ENCODE measurements at places on chromosomes 6 and 20. TPM values are rescaled to one million over a fixed set of nuclear protein-coding genes. Genes with fewer than 3 reads are reported as not detected.

AKIRIN2 gene
- 118 TPM for polyA plus RNA-seq

ECHDC1 gene
- 102 TPM for polyA plus RNA-seq

ZC3H12D gene
- polyA plus RNA-seq = 0.96 TPM

SRSF6 gene
- 37.3 TPM for polyA plus RNA-seq

ACSS1 gene
- polyA plus RNA-seq = 27.6 TPM

PRDM13 gene
- not detected for polyA plus RNA-seq

HLA-F gene
- polyA plus RNA-seq = 394 TPM

LTB gene
- 21.6 TPM for polyA plus RNA-seq

DNA sequence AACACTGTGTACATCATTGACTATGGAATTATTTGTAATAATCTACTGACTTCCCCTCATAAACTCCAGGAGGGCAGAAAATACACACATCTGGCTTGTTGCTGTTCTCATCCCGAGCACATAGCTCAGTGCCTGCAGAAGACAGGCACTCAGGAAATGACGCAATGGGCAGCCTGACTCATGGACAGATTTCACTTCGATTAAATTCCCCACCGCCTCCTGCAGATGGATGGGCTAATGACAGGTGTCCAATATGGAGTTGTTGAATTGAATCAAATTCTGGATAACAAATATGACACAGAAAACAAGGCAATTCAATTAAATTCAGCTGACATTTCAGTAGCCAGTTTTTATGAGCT is 9.1 kb downstream of the ANKRD60 start:
- no peak overlapping the region for H3K27ac ChIP-seq
- no peaks in the 10 kb centered on the region for H3K36me3 ChIP-seq
- no peaks in the 10 kb centered on the region for H3K4me1 ChIP-seq
- no peak overlapping the region for H3K4me3 ChIP-seq

- no peaks in the 10 kb centered on the region for H3K36me3 ChIP-seq
- no peak for DNase-seq
- no peak overlapping the region for H3K27ac ChIP-seq
- H3K27me3 ChIP-seq = no peaks in the 10 kb centered on the region
- no peaks in the 10 kb centered on the region for H3K4me1 ChIP-seq
These were observed 148.1 kb downstream of the UBE3D start for GRCh38 chr6:82917346-82918064.

DNA sequence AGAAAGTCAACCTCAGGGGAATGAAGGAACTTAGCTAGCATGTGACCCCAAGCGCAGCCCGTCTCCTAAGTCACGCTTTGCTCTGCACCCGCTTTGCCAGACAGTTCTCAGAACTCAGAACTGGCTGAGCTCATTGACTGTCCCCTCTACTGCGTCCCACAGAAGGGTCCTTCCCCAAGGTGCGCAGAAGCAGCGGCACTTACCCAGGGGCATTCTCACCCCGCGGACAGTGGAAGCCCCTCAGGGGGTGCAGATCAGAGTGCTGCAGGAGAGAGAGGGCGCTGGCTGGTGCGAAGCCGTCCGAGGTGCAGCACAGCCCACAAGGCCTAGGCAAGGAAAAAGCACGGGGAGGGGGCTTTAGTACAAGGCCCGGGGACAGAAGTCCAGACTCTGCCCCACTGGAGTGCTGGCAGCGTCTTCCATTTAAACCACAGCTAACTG is 807 bp downstream of the SNHG17 start:
- H3K27ac ChIP-seq = peak overlapping the region; percentile 85
- peaks cover 20% of the 10 kb centered on the region for H3K4me1 ChIP-seq
- peak; percentile 58 for DNase-seq
- peaks cover 47% of the 10 kb centered on the region for H3K36me3 ChIP-seq

GRCh38 chr6:91879386-91879995 is 1292.6 kb upstream of the MAP3K7 start:
- DNase-seq = no peak
- H3K27ac ChIP-seq = no peak overlapping the region
- no peaks in the 10 kb centered on the region for H3K36me3 ChIP-seq
- H3K4me3 ChIP-seq = no peak overlapping the region
- no peaks in the 10 kb centered on the region for H3K4me1 ChIP-seq
- H3K27me3 ChIP-seq = no peaks in the 10 kb centered on the region

- peaks cover 34% of the 10 kb centered on the region for H3K36me3 ChIP-seq
- H3K4me1 ChIP-seq = peaks cover 77% of the 10 kb centered on the region
- DNase-seq = no peak
- no peaks in the 10 kb centered on the region for H3K27me3 ChIP-seq
These were observed 1.4 kb downstream of the PLAGL2 start for GRCh38 chr20:32205843-32206759.

DNA sequence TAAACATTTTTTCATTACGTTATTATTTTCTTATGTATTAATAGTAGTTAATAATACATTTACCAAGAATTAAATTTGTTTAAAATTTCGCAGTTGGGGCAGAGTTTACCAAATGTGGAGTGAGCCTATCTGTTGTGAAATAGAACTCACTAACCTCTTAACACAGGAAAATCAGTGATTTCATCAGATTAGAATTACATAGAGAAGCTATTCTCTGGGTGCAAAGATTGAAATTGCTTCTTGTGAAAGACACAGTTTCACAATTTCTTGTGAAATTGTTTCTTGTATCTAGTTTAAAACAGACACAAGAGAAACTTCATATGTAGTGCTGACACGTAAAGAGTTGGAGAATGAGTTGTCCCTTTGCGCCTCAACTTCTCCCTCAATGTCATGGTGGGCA is 69.4 kb upstream of the PRL start:
- H3K4me3 ChIP-seq = no peak overlapping the region
- no peaks in the 10 kb centered on the region for H3K36me3 ChIP-seq
- peak; percentile 96 for DNase-seq
- H3K27me3 ChIP-seq = no peaks in the 10 kb centered on the region
- peaks cover 52% of the 10 kb centered on the region for H3K4me1 ChIP-seq

DNA sequence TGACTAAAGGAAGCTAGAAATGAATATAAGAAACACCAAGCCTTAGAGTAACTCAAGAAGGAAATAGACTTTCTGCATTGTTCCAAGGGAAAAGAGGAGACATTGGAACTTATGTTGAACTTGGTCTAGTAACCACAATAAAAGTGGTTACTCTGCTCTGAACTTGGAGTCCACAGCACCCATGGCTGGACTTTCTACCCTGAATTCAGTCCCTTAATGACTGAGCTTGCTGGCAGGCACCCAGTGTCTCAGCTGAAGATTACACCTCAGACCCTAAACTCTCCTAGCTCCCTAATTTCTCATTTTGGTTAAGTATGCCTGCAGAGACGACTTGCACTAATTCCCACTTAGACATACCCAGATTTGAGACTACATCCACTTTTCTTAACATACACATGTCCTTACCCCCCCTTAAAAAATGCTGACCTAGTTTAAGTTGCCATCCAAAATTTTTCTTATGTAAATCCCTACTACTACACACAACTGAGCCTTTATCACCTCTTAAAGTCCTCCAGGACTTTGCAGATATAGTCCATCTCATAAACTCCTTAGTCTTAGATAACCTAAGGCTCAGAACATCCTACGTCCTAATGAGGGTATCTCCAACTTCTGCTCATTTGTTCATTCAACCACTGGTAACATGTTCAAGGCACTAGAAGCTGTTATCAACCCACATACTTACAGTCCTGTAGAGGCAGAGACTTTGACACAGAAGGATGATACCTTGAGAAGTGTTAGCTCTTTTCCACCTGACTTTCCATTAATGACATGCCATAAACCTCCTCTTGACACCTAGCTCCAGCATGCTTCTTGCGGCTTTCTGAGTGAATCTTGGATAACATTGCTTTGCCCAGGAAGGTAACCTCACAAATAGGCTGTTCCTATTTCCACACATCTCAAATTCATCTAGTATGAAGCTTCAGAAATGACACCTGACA is 129.8 kb downstream of the ALDH8A1 start:
- DNase-seq = no peak
- no peak overlapping the region for H3K27ac ChIP-seq
- no peaks in the 10 kb centered on the region for H3K36me3 ChIP-seq
- H3K4me1 ChIP-seq = no peaks in the 10 kb centered on the region
- H3K27me3 ChIP-seq = no peaks in the 10 kb centered on the region
- no peak overlapping the region for H3K4me3 ChIP-seq

DNA sequence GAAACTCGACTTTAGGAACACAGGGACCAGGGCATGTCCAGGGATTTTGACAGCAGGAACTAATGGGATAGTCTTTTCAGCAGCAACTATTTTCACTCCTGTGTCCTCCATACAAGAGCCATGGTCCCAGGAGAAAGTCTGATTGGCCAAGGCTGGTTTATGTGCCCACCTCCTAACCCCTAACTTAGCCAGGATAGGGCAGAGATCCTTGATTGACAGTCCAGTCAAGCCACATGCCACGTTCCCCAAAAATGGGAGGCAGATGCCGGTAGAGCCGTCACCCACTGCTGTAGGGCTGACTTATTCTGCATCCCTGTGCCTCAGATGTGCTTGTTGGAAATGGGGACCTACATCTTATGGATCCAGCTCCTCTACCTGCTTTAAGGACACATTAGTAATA is 22.3 kb downstream of the SLC2A10 start:
- no peaks in the 10 kb centered on the region for H3K4me1 ChIP-seq
- DNase-seq = no peak
- no peaks in the 10 kb centered on the region for H3K36me3 ChIP-seq
- H3K27ac ChIP-seq = no peak overlapping the region

GRCh38 chr20:54152227-54153040 is 21.4 kb downstream of the CYP24A1 start:
- no peak overlapping the region for H3K4me3 ChIP-seq
- no peak for DNase-seq
- H3K36me3 ChIP-seq = no peaks in the 10 kb centered on the region
- no peaks in the 10 kb centered on the region for H3K27me3 ChIP-seq
- H3K4me1 ChIP-seq = no peaks in the 10 kb centered on the region

GRCh38 chr6:16129623-16130401 is 926 bp downstream of the MYLIP start:
- H3K36me3 ChIP-seq = peaks cover 7% of the 10 kb centered on the region
- H3K4me3 ChIP-seq = peak overlapping the region; percentile 98
- DNase-seq = no peak
- H3K27ac ChIP-seq = peak overlapping the region; percentile 83
- H3K27me3 ChIP-seq = no peaks in the 10 kb centered on the region

Data from CD14-positive monocyte (primary cell).